Mesendoderm (in vitro differentiated cells): ENCODE measurements at places on chromosomes 3 and 15.

- peak; percentile 93 for DNase-seq
Measured at GRCh38 chr3:158097593-158098308, 8.5 kb downstream of the SHOX2 start.

DNA sequence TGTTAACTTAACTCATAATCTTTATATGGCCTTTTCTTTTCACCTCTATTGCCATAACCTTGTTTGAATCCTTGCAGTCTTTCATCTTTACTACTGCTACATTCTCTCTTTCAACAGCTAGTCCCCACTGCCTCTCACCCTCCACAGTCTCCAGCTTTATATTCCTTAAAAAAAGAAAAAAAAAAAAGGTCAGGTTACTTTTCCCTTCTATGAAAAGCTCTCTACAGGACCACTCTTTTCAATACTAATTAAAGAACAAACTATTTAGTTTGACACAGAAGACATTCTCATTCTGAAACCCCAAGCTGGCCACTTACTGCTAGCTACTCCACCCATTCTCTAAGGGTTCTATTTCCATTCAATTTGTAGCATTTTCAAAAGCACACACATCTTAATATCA lies 25.6 kb downstream of the CADM2 start:
- DNase-seq: no peak

DNA sequence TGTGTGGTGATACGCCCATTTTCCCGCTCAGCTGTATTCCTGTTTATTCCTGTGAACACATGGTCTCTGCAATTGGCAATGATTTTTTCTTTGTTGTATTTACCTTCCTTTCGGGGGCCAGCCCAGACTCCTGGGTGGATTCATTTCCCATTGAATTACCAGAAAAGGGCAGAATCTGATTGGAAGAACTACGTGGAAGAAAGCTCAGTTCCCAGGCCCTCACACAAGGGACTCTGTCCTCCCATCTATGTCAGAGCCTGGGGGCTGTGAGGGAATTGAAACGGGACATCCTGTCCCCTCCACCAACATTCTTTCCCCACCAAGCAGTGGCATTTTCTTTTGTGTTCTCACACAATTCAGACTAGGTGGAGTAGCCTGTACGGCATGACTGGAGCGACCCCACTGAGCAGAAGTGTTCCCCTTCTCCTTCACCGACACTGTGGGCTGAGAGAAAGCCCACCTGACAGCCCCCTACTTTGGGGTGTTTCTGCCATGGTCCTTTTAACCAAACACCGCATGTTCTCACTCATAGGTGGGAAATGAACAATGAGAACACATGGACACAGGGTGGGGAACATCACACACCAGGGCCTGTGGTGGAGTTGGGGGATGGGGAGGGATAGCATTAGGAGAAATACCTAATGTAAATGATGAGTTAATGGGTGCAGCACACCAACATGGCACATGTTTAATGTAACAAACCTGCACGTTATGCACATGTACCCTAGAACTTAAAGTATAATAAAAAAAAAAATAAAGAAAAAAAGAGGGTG lies 32.1 kb upstream of the RFTN1 start:
- peak; percentile 16 for DNase-seq

DNA sequence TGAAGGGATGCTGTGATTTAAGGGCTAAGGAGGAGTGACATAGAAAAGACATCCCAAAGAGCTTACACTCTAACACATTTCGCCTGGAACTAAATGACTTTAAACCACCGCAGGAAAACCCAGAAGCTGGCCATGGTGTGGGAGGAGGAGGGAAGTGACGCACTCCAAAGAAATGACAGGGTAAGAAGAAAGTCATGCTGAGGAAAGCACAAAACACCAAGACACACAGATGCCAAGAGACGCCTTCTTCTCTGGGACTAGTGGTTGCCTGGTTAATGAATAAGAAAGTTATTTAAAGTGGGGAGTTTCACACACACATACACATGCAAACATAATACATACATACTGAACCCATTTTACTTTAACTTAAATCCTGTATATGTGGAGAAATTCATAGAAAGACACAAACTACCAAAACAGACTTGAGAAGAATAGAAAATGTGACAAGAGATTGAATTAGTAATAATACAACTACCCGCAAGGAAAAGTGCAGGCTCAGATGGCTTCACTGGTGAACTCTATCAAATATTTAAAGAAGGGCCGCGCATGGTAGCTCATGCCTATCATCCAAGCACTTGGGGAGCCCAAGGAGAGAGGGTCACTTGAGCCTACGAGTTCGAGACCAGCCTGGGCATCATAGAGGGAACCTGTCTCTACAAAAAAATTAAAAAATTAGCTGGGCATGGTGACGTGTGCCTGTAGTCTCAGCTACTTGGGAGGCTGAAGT lies 125.5 kb downstream of the NSMCE3 start:
- DNase-seq: no peak

GRCh38 chr3:149898771-149899170 lies 71.9 kb downstream of the PFN2 start:
- peak; percentile 13 for DNase-seq

GRCh38 chr3:16392717-16393116 lies 120.8 kb downstream of the RFTN1 start:
- no peak for DNase-seq

DNA sequence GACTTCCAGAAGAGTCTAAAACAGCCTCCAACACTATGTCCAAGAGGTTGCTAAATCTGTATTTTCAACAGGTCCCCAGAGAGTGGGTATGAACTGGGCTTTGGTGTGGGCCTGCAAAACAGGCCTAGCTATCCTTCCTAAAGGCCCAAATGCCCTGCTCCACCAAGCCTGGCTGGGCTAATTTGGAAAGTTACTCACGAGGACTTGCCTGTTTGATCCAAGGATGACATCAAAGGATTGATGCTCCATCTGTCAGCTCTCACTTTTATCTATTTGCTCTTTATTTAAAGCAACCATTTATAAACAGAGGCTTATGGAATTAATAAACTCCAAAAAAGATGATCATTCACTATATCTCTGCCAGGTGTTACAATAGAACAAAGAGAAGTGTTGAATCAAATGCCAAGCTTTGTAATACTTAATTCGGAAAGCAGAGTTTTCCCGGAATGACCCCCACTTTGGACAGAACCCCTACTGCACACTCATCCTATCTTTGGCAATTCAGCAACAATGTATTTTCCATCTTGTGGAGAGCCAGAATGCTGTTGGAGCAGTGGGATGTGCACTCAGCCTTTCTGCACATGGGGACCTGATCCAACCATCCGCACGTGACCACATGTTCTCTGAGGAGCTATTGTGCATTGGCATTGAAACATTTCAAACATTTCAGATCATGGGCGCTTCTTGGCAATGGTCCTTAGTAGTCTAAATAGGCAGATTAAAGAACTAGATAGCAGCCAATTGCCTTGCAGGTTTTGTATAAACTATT lies 163.3 kb upstream of the THBS1 start:
- no peak for DNase-seq

DNA sequence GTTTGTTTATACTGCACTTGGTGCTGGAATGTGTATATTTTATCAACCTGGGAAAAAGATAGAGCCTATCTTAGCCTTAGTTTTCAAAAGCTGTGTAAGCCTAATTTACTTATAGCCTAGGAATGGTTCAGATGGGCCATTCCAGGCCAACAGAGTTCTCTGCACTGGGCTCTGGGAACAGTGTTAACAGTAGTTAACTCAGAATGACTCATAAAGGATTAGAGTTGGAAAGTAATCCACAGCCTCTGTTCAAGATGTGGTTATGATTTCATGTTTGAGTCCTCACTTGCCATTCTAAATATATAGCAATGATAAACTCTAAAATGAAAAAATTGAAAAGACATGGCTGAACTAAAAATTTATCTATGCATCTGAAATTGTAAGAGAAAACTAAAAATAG lies 22.6 kb upstream of the PEX5L start:
- DNase-seq: no peak

DNA sequence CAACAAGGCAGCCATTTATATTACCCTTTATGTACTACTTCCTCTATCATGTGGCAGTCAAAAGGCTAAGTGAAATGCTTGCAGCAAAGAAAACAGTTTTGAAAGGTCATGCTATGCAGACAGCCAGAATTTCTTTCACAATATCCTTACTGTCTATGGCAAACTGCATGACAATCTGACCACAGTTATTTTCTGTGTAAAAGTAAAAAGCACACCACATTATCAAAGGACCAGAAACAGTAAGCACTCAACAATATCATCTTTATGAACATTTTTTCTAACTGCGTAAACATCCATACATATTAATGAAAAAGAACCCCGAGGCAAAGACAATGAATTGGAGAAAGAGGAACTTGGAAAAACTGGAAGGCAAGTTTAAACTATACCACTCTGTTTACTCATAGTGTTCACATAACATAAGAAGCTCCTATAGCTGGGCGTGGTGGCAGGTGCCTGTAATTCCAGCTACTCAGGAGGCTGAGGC lies 47.9 kb downstream of the PIK3CB start:
- no peak for DNase-seq
